Right renal pelvis (tissue), 4 donors: ENCODE measurements at places on chromosomes 1 and 21.

DNA sequence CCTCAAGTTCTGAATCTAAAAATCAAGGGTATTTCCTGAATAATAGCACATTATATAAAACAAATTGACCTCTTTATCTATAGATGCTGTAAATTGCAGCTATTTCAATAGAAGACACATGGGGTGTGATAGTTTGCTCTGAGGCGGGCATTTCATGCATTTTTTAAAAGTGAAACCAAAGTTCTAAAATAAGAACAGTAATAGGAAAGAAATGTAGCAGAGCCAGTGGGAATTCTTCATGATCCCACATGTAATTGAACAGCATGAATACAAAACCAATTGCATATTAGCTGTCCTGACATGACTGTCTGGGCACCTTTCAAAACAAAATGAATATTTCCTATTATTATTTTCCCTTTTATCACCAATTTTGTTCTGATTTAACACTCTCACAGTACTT is 85.0 kb downstream of the RGS21 start:
- no peak for DNase-seq

GRCh38 chr1:205440476-205441317 is 15.1 kb downstream of the BLACAT1 start:
- no peak for DNase-seq

DNA sequence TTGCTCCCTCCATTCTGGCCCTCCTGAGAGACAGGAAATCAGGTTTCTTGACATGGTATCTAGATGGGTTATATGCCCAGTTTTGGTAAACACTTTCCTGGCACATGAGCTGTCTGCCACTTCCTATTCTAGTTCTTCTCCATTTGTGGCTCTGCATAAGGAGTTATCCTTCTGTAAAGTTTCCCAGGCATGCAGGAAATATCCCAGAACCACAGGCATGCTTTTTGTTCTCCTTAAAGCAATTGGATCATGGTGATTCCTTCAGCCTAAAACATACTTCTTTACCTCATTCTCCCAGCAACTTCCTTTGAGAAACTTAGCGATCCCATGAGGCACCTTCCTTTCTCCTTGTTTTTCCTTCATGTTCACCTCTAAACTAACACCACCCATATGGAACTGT is 199.8 kb downstream of the CRB1 start:
- DNase-seq = no peak

DNA sequence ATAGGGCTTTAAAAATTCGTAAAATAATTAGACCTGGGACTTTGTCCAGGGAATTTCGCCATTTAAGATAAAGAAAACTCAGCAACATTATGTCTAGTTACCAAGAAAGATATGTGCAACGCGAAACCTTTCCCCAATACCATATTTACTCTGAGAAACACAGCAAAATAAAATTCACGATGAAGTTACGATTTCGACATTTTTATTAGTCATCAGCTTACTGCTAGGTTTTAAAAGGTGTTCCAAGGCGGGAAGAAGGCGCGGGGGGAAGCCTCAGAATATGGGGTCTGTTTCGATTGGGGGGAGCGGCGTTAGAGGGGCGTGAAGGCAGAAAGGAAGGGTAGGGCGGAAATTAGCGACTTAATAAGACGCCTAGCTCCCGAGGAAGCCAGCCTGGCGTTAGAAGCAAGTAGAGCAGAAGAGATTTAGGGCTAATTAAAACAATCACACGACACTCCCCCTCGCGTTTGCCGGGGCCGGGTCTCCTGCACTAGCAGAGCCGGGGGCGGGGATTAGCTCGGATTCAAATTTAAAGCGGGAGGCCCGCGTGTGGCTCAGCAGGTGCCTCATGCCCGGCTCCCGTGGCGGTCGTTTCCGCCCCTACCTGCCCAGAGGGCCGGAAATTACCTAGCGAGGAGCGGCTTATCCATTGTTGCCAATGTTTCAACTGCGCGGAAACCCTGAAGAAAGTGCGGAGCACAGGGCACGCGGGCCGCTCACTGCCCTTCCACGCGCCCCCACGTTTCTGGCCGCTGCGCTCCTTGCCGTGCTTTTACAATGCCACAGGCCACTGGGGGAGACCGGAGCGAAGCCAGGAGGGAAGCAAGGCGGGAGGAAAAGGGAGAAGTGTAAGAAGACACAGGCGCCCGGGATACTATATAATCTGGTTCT is 795 bp upstream of the POU2F1 start:
- DNase-seq = peak; percentile 70

GRCh38 chr1:115098979-115099692 is 9.8 kb upstream of the TSPAN2 start:
- DNase-seq = no peak

DNA sequence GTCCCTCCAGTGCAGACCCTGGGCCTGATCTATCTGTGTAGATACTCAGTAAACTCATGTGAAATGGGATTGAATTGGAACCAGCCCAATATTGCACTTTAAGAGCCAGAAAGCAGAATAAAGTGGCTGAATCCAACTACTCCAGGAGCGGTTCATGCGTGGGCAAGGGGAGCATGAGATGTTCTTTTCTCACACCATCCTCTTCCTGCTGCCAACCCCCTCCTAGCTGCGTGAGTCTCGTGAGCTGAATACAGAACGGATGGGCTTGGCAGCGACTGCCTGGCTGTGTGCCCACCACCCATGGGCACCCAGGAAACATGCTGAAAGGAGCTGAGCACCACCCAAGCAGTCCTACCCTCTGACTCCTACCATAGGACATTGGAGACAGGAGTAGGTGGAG is 128.3 kb downstream of the ELAVL4 start:
- no peak for DNase-seq

DNA sequence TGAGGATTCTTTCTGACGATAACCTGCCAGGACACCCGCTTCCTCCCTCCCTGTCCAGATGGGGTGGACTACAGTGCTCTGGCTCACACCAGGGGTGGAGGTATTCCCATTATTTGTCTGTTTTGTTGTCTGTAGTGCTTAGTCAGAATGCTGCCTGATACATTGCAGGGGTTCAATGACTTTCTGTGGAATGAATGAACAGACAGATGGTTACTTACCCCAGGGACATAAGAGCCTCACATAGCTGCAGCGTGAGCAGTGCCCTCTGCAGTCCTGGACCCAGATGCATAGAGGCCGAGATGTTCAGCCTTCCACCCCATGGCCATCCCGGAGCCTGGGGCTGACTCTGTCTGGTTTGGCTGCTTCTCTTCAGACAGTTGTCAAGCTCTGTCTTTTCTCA is 13.0 kb upstream of the F3 start:
- DNase-seq = no peak

DNA sequence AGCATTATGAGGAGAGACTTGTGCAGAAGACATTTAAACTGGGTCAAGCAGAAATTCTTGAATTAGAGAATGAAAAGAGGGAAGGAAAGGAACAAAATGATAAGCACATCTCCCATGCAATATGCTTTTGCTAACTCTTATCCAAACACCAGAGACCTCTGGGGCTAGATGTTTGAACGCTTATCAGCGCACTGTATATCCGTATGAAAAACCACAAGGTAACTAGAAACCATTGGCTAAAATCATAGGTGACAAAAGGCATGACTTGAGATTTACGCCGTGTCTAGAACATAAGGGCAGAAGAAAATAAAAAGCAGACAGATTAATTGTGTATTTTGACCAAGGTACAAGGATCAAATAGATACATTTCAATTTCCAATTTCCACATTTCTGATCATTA is 38.0 kb upstream of the TIAM1 start:
- no peak for DNase-seq
